CD4-positive, alpha-beta T cell treated with Interleukin-10 for 1 hour (primary cell): ENCODE measurements at places on chromosomes 13 and 19.

GRCh38 chr19:11659612-11660011, 62.3 kb downstream of the ZNF627 start:
- no peak for DNase-seq

DNA sequence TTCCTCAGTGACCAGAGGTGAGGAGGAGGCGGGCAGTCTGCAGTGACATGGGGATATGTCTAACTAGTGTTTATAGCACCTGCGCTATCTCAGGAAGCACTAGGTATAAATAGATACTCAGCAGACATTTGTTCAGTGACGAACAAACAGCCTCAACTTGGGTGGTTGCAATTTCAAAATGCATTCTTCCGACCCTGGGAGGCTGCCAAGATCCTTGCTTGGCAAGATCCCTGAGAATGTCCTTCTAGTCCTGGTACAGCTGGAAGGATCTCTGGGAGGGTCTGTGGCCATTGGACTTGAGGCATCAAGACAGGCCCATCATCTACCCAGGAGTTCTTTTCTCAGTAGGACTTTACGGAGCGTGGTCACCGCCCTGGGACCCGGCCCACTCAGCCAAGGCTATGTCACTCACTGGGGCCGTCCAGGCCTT, 299.5 kb downstream of the ZNF536 start:
- DNase-seq, result no peak

DNA sequence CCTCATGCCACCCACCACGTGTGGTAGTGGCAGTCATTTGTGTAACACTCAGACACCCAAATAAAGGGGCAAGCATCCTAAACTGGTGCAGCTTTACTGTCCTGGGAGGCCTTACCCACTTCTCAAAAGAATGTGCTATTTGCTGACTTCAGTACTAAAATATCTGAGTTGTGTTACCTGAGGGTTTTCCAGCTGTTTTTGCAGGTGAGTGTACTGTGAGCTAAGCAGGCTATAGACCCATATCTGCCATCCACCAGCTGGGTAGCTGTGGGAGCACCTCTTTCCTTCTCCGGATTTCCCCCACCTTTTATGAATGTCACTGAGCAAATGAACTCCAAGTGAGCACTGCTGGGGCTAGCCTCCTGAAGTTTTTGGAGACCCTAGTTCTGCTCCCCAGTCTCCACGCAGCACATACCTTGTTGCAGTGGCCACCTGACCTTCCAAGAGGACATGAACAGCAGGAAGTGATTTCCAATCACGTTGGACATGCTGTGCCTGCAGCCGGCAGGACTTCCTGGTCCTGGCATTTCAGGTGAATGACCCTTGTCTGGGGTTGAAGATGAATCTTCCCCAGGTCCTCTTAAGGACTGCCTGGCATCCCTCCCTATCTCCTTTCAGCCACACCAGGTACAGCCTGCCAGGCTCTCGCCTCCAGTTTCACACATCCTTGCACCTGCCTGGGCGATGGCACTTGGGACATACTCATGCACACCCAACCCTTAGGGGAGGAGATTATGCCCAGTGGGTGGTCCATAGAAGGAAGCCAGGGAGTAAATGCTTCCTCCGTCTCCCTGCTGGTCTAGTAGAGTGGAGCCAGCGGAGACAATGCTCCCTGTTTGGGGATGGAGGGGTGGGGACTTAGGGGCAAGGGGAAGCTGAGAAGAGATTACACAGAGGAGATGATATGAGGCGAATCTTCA, 109.5 kb upstream of the SPATA13 start:
- DNase-seq, result no peak

DNA sequence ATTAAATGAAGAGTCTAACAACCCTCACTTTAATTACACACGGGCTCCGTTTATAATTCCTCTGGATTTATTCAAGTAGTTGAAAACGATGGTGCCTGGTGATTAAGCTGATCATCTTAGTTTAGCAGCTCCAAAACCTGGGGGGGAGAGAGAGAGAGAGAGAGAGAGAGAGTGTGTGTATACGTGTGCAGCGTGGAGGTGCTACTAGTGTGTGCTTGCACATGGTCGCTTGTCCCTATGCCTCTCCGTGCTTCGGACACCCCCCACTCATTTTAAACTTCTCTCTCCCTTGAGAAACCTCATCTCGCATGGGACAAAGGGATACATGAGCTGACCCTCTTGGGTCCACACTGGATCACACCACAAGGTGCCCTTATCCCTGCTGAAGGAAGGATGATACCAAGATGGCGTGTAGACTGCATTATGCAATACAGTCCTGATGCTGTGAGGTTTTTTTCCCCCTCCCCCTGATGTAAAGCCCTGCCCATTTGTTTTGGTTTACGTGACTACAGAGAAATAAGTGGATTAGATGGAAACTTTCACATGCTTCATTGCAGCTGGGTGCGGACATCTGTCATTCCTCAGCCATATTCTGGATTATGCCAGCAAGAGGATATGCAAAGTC, 320.8 kb downstream of the ZNF536 start:
- DNase-seq, result no peak

GRCh38 chr19:11203194-11204075, 6.1 kb upstream of the KANK2 start:
- peak; percentile 34 for DNase-seq
